Progenitor cell of endocrine pancreas (in vitro differentiated cells): ENCODE measurements at places on chromosomes 2 and 18. TPM values are rescaled to one million over a fixed set of nuclear protein-coding genes. Genes with fewer than 3 reads are reported as not detected.

SERPINB10 gene
- not detected in 2 replicates for total RNA-seq

CD8B gene
- 0.62 TPM in 1 of 2 replicates, not detected in the other for total RNA-seq

DNA sequence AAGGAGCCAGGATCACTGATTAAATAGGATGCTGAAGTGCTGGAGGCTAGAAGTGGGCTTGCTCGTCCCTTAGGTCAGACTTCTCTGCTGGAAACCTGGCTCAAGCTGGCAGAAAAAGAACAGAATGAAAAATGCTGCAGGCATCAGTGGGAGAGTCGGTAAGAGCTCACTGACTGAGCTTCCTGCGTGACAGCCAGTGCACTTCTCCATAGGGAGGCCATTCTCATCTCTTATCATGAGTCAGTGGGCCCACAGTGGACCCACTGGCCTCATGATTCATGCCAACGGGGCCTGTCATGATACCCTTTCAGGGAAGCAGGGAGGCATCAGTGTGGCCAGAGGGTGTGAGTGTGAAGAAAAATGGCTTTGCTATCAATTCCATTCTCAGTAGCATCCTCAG, 498.2 kb downstream of the PTPRM start:
- no peak for DNase-seq

GRCh38 chr18:28062443-28062842, 114.5 kb downstream of the CDH2 start:
- no peak for DNase-seq

DNA sequence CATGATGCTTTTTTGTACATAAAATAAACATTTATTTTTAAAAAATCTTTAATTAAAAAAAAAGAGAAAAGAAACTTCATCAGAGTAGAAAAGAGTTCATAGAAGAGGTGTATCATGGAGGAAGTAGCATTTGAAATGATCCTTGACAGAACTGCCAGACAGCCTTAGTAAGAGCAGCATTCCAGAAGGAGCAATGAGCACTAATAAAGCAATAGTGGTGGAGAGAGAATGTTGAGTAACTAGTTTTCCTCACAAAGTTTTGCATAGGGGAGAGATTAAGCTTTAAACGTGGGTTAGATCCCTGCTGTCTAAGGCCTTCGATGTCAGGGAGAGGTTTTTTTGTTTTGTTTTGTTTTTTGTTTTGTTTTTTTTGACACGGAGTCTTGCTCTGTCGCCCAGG, 29.8 kb upstream of the METTL21A start:
- DNase-seq, result no peak
